ENCODE measurements at places on chromosomes 6 and 20.

GRCh38 chr6:31690231-31691077, 9.6 kb upstream of the LY6G5C start:
- no peak for DNase-seq

DNA sequence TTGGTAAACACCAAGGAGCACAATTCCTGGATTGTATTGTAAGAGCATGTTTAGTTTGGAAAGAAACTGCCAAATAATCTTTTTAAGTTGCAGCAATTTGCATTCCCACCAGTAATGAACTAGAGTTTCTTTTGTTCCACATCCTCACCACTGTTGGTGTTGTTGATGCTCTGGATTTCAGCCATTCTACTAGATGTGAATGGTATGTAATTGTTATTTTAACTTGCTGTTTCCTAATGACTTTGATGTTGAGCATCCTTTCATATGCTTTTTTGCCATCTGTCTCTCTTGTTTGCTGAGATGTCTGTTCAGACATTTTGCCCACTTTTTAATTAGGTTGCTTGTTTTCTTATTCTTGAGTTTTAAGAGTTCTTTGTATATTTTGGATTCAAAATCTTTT, 1654.1 kb downstream of the GRIK2 start:
- DNase-seq = no peak

DNA sequence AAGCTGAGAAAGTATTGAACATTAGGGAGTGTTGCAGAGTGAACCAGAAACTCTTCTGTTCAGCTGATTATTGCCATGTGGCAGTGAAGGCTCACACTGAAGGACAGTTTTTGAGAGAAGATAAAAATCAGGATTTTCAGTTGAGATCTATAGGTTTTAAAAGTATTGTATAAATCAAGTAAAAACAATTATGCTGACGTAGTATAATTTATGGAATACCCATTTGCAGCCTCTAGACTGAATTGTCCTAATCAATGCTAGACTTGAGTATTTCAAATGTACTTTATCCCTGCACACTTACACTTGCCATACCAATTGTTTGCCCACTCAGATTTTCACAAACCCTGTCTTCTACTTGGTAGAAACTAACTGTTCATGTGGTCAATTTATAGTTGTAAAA, 245.8 kb downstream of the FRK start:
- no peak for DNase-seq

GRCh38 chr6:119148098-119148824, 69.8 kb upstream of the FAM184A start:
- no peak for DNase-seq

GRCh38 chr6:149122850-149123821, 194.4 kb upstream of the TAB2 start:
- DNase-seq = no peak

- no peak for DNase-seq
These were observed 24.7 kb downstream of the MOCS3 start for GRCh38 chr20:50983321-50983720.

- no peak for DNase-seq
These were observed 19.1 kb downstream of the ACSS2 start for GRCh38 chr20:34895465-34895864.

DNA sequence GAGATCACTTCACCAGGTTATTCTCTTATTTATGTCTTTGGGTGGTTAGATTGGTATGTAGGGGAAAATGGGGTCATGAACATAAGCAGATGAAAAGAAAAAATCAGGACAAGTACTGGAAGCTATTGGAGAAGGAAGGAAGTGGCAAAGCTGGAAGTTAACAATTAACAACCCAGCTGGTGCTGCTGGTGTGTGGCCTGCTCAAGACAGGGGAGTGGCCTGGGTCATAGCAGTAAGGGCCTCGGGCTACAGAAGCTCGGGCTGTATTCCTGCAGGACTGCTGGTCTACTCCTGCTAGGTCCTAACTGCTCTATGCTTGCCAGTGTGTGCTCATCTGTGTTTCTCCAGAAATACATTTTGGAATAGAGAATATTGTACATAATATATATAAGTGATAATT, 19.6 kb downstream of the MYLIP start:
- DNase-seq = no peak

DNA sequence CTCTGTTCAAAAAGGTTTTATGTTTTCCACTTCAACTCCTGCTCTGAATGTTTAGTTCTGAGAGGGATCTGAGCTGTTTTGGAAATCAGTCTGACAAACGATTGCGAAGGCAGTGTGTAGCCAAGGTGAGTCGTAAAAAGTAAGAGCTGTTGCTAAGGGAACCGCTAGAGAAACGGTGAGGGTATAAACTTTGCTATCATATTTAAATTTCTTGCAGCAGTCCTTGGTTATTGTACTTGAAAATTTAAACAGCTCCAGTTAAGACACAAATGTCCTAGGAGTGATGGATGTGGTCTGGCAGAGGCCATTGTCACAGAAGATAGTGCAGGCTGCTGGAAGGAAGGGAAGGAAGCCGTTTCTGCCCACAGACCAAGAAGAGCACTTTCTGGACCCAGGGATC, 64.9 kb upstream of the CITED2 start:
- no peak for DNase-seq

DNA sequence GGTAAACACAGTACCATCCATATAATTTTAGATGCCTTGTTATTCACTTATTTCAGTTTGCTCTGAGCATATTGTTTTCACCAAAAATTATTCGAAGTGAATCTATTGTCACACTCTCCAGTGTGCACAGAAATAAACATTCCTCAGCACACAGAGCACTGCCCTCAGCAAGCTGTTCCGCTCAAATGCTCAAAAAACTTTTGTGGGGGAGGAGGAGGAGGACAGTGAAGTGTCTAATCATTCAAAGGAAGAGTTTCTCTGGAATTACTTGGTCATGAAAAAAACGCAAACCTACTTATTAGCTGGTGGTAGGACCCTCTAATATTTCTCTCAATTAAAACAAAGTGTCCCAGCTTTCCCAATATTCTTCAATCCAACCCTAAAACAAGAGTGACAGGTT, 88.3 kb downstream of the DTNBP1 start:
- no peak for DNase-seq

DNA sequence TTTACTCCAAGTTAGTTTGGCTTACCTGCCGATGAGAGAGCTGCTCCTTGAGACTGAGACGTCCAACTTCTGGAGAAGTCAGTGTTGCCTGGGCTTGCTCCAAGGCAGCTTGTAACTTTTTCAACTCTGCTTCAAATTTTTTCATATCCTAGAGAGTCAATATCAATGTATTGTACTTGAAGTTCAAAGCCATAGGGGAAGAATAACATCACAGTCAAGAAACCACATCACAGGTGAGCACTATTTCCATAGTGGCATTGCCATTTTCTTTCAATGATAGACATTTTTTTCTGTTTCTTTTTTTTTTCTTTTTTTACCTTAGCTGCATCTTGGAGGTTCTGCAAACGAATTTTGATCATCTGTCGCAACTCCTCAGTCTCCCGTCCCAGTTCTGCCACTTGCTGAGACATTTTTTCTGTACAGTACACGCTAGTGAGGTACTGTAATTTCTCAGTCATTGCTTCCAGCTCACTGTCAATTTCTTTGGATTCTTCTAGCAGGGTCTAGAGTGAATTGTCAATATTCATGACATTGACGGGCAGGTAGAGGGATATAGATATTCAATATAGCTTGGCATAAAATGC, 326.7 kb downstream of the SYNE1 start:
- no peak for DNase-seq

DNA sequence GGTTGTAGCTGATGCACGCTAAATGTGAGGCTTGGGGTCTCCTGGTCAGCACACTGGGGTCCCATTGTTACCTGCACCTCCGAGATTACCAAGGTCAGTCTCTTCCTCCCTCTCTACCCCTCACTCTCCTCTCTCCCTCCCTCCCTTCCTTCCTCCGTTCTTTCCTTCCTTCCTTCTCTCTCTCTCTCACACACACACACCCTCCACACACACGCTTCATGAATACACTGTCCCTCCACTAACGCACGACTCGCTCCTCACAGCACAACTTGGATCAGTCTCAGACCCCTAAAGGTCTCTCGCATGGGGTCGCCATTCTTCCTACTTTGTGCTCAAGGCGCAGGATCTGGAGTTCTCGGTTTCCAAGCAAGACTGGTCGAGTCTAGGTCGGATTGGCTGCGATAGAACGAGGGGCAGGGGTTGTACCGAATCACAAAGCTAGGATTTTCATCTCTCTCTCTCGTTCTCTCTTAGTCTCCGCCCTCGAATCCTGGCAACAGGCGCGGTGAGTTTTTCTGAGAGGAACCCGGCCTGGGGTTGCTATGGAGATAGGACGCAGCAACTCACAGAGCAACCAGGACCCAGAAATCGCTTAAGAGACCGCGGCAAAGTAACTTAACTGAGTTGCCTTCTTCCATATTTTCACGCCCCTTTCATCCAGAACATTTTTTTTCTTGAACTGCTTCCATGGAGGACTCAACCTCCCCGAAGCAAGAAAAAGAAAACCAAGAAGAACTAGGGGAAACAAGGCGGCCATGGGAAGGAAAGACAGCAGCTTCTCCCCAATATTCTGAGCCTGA, at the start of gene RSPH4A:
TSS of gene RSPH4A (plus strand) at position 543 of the 800 bp plus-strand sequence. CDS start at position 688, 145 bp downstream.
- DNase-seq = peak; percentile 42

DNA sequence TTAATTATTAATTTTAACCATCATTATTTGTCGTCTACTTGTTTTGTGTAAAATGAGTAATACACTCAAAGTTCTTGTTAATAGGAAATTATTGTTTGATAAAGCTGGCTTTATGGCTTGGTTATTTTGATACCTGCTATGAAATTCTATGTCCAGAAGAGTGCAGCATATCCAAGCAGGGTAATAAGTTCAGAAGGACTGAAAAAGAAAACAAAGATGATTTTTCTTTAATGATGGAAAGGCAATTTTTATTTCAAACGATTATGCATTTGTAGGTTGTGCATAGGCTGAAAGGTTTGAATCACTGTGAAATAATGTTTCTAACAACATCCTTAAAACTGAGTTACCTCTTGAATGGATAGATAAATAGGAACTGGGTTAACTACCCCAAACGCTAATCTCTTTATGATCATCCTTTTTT, 1.4 kb upstream of the MAN1A1 start:
- DNase-seq = no peak

DNA sequence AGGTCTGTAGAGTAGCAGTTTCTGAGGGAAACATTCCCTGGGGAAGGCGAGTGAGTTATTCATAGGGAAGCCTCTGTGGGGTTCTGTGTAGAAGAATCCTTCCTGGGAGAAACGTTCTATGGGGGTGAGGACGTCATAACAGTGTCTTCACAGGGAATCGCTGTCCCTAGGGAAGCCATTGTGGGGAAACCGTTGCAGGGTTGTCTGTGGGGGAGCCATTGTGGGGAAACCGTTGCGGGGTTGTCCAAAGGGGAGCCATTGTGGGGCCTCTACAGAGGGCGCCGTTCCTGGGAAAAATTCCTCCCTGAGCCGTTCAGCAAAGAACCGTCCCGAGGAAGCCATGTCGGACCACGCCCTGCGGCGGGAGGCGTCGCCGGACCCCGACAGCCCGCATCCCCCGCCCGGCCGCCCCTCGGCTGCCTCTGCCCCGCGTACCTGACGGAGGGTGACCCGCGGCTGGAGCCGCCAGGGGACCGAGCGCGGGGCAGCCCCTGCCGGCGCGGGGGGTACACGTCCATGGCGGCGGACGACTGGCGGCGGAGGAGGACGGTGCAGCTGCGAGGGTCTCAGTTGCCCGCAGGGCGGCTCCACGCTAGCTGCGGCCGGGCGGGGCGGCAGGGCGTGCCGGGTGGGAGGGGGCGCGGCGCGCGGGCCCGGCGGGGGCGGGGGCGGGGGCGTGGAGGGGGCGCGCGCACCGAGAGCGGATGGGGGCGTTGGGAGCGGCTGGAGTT, at the start of gene DNAAF9:
TSS of gene DNAAF9 (minus strand) at position 630 of the 731 bp plus-strand sequence. CDS start at position 518, 112 bp downstream.
- DNase-seq = peak; percentile 56
